ENCODE measurements at places on chromosomes 1 and 21.

DNA sequence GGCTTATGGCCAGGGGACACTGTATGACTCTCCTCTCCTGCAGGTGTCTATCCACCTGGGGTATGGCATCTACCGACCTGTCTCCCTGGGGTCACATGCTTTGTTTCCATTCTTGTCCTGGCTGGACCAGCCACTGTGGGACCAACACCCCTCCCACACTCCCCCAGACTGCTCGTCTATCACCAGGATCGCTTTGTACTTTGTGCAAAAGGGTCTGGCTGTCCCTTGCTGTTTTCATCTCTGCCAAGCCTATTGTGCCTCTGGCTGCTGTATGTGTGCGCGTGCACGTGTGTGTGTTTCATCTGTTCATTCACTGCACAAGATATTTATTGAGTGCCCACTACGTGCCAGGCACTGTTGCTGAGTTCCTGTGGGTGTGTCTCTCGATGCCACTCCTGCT, 25.5 kb downstream of the ETNK2 start:
- DNase-seq, result no peak

- DNase-seq, result no peak
Measured at GRCh38 chr1:27931759-27932158, 3.0 kb upstream of the SMPDL3B start.

- DNase-seq, result no peak
Measured at GRCh38 chr1:119371815-119372214, 3.2 kb downstream of the HAO2 start.

GRCh38 chr21:14121719-14122118, 89.0 kb downstream of the LIPI start:
- DNase-seq, result no peak

- DNase-seq, result no peak
Measured at GRCh38 chr1:82542766-82543165, 742.0 kb downstream of the ADGRL2 start.

- no peak for DNase-seq
Measured at GRCh38 chr1:214282630-214283242, 1.8 kb downstream of the SMYD2 start.

- no peak for DNase-seq
Measured at GRCh38 chr1:9731051-9731537, 79.6 kb downstream of the PIK3CD start.

GRCh38 chr1:178536844-178537371, 24.0 kb downstream of the TEX35 start:
- no peak for DNase-seq

GRCh38 chr1:215276582-215276981, 194.0 kb downstream of the KCNK2 start:
- DNase-seq, result no peak

GRCh38 chr1:212759683-212760082, 31.9 kb downstream of the NSL1 start:
- DNase-seq, result no peak

GRCh38 chr1:64246294-64246917, 43.0 kb downstream of the UBE2U start:
- DNase-seq, result no peak

- DNase-seq, result no peak
Measured at GRCh38 chr1:153485863-153486262, 25.4 kb upstream of the S100A7 start.

GRCh38 chr1:95325349-95325748, 91.3 kb downstream of the RWDD3 start:
- no peak for DNase-seq

GRCh38 chr1:96509951-96510350, 211.6 kb upstream of the PTBP2 start:
- DNase-seq, result no peak

All from activated T-cell treated with anti-CD3 and anti-CD28 coated beads, Interleukin-2, amount 50 U/mL, for 4 hours (primary cell).